ENCODE measurements at places on chromosomes 3 and 15. TPM values are rescaled to one million over a fixed set of nuclear protein-coding genes. Genes with fewer than 3 reads are reported as not detected.

GRCh38 chr15:41512940-41513505 is 604 bp downstream of the LTK start:
- DNase-seq = no peak

DNA sequence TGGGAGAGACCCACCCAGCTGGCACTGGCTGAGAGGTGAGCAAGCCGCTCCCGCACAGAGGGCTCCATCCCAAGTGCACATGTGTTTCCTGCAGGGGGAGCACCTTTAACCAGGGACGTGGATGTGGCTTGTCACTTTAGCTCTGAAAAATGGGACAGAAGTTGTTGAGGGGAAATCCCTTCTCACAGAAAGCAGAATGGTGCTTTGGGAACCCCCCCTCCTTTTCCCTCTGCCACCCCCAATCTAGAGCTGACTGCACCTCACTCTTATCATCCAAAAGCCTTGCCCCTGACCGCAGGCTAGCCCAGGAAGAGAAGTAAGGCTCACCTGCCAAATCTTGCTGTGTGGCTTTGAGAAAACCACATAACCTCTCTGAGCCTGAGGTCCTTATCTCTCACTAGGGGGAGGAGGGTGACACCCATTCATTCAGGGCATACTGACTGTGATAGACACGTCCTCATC is 77.9 kb downstream of the RPN1 start:
- no peak for DNase-seq

GRCh38 chr3:178500631-178501030 is 35.6 kb upstream of the KCNMB2 start:
- no peak for DNase-seq

- DNase-seq = peak; percentile 66
Observed at GRCh38 chr15:42548249-42549031, at the start of the genes HAUS2 and LRRC57. Gene HAUS2 (plus strand): TSS chr15:42548838. CDS start chr15:42548873, 35 bp downstream. Gene LRRC57 (minus strand): TSS chr15:42548793. CDS start chr15:42548434, 359 bp downstream.

- DNase-seq = peak; percentile 44
Observed at GRCh38 chr15:99618941-99619411, 53.2 kb downstream of the MEF2A start.

The CX3CR1 gene
- polyA plus RNA-seq = not detected

The EXD1 gene
- 0.02 TPM for polyA plus RNA-seq
